Stimulated activated effector memory CD8-positive, alpha-beta T cell treated with anti-CD3 and anti-CD28 coated beads, Interleukin-12 subunit alpha, Interleukin-12 subunit beta, amount 100 ng/mL, for 72 hours (primary cell): ENCODE measurements at places on chromosomes 12 and 14.

DNA sequence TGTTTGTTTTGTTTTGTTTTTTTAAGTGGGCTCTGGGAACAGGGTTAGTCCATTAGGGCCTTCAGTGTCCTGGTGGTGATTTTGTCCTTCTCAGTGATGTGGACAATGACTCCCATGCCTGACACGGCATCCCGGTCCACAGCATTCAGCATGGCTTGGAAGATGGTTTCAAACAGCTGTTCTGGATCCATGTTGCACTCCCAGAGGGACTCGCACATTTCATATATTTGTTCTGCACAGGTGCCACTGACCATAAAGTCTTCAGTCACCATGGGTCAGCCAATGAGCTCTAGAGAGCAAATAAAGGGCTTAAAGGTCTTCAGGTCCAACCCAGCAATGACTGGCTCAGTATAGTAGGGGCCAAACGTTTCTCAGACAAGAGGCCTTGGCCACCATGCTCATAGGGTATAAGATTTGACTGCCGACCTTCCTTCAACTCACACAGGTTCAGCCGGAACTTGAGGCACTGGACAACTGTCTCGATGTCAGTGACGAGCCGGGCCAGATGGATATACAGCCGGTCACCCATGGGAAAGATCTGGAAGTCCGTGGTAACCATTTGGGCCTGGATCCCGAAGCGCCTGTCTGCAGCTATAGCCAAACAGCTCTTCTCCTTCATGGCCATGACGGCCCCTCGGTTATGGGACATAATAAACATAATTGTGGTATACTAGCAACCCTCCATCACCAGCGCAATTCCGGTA lies 18.0 kb downstream of the OR10P1 start:
- DNase-seq, result no peak

DNA sequence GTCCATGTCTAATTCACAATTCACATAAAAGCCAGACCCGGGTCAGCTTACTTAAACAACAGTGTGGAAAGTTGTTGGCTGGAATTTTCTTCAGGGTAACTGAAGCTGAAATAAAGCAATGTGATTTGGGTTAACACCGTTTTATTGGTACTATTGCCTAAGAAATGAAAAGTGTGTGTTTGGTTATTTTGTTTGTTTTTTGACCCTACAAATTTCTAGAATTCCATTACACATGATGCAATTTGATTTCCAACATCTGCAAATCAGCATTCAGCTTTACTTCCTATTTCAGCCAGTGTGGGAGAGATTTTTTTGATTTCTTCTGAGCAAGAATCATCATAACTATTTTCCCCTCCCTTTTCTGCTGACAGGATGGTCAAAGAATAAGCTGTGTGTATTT lies 45.7 kb upstream of the CLMN start:
- no peak for DNase-seq

GRCh38 chr12:124509676-124510300 lies 57.6 kb downstream of the NCOR2 start:
- no peak for DNase-seq

DNA sequence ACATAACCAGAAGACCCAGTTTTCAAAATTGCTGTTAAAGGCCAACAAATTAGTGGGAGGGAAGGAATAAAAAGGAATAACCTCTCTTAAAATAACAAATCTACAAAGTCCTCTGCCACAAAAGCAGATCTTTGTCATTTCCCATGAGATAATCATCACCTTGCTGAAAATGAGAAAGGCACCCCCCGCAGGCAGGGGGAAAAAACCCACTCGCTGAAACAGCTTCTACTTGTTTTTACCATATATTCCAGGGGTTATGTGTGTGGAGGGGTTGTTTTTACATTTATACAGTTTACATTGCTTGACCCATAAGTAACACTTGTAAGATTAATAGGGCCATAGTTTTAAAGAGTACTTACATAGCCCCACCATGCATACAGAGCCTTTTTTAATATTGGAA lies 131.0 kb downstream of the PRICKLE1 start:
- DNase-seq, result no peak

GRCh38 chr14:50871228-50871627 lies 625 bp upstream of the ABHD12B start:
- no peak for DNase-seq

DNA sequence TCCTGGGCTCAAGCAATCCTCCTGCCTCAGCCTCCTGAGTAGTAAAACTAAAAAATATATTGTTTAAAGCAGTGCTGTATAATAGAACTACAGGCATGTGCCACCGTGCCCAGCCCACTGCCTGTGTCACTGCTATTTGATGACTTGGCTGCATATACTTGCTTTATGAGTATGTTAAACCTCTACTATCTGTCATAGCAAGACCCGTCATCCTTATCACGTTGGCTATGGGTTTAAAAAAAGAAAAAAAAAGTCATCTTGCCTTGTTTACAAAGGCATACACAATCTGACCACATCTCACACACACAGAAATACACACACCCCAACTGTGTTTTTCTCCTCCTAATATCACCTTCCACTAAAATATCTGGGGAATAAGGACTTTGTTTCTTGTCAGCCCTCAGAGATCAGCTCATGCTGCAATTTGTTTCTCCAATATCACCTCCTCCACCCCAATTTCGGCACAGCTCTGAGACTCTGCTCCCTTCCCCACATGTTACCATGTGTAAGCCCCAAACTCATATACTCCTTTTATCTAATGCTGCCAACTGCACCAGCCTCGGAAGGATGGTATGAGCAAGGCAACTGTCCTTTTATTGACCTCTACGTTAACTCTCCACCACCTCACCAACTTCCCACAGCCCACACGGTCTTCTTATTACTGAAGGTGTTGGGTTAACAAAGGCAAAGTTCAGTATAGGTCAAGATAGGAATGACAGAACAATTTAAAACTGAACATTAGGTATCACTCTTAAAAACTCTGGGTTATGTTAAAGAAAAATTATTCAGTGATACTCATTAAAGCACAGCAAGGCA lies 802 bp upstream of the TMPRSS12 start:
- DNase-seq, result no peak

- no peak for DNase-seq
These were observed 414.1 kb downstream of the MDGA2 start for GRCh38 chr14:47261350-47261749.

DNA sequence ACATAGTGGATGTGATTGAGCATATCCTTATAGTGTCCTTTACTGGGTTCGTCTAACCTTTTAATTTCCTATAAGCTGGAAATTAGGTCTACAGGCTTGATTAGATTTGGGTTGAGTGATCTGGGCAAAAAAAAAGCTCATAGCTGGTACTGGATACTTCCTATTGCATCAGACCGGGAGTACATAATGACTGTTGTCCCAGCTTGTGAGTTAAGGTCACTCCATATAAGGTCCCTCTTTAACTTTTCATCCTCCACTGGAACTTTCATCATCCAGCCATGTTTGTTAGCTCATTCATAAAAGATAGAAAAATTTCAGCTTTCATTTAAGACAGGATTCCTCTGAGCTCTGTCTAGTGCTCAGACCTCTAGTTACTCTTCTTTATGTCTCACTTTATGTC lies 80.8 kb downstream of the C14orf132 start:
- DNase-seq, result no peak

GRCh38 chr12:63440048-63440447 lies 228.2 kb downstream of the DPY19L2 start:
- no peak for DNase-seq

DNA sequence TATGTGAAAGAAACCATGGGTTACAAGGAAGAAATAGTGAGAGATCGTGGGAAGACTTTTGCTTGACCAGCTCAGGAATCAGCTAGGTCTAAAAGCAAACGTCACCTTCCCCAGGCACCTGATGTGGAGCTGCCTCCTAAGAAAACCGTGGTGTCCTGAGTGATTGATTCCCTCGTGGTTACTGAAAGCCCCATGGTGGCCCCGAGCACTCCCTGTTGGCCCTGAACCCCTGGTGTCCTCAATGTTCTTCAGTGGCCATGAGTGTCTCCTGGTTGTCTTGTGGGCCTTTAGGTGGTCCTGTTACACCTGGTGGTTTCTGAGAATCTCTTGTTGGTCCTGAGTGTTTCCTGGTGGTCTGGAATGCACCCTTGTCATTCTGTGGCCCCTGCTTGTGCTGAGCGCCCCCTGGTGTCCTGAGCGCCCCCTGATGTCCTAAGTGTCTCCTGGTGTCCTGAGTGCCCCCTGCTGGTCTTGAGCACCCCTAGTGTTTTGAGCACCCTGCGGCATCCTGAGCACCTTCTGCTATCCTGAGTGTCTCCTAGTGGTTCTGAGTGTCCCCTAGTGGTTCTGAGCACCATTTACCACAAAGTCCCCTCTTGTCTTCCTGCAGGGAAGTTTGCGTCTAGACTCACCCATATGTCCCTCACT lies 518.7 kb downstream of the TMEM121 start:
- DNase-seq, result peak; percentile 93

- DNase-seq, result no peak
These were observed 1293.6 kb downstream of the AACS start for GRCh38 chr12:126358806-126359205.

DNA sequence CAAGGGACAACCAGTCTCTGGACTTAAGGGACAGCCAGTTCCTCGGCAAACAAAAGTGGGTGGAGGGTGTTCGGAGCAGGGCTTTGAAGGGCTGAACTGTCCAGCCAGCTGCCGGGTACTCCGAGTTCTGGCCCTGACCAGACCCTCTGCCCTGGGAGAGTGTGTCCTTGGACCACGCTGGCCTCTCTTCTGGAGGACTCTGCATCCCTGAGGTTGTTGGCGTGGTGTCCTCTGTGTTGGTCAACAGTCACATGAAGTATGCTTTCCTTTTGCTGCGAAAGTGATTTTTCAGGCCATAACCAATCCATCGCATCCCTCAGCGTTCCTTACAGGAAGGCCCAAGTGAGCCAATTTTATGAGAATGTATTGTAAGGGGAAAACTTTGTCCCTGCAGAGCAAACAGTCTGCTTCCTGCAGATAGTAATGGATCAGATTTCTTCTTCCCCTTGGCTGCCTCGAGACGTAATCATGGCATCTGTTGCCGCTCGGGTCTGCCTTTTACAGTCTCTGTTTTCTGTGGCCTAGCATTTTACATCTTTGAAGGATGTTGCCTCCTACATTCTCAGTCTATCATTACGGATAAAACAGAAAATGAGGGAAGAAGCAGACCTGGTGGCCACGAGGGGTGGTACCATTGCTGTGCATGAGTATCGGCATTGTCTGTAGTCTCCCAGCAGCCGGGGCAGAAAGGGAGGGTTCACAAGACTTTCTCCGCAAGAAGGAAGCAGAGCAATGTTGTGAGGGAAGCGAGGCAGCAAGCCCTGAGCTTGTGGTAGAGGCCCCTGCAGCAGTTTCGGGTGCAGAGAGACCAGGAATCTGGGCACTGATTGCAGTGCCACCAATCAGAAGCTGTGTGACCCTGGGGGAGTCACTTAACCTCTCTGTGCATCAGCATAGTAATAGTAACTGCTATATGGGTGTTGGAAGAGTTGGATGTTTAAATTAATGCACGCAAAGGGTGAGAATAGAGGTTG lies 47.4 kb downstream of the SMIM41 start:
- DNase-seq, result no peak

GRCh38 chr12:75813072-75813471 lies 218.5 kb downstream of the PHLDA1 start:
- DNase-seq, result no peak

- DNase-seq, result no peak
These were observed 8.5 kb downstream of the FBXW8 start for GRCh38 chr12:116919247-116919661.

DNA sequence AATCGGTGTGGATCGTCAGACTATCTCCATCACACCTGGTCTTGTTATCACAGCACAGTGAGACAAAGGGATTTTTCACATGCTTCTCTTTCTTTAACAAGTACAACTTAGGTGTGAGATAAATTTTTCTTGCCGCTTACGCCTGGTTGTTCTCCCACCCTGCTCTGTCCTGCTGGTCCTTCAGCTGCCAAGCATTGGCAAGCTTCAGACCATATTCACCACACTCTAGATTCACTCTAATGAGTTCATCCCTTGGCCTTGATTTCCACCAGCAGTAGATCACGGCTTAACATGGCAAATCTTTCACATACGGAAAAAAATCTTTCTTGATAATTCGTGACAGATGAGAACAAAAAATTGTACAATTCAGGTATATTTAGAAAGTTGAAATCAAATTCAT lies 33.5 kb downstream of the RHOJ start:
- DNase-seq, result no peak

GRCh38 chr12:44960856-44961255 lies 84.7 kb upstream of the NELL2 start:
- DNase-seq, result no peak

DNA sequence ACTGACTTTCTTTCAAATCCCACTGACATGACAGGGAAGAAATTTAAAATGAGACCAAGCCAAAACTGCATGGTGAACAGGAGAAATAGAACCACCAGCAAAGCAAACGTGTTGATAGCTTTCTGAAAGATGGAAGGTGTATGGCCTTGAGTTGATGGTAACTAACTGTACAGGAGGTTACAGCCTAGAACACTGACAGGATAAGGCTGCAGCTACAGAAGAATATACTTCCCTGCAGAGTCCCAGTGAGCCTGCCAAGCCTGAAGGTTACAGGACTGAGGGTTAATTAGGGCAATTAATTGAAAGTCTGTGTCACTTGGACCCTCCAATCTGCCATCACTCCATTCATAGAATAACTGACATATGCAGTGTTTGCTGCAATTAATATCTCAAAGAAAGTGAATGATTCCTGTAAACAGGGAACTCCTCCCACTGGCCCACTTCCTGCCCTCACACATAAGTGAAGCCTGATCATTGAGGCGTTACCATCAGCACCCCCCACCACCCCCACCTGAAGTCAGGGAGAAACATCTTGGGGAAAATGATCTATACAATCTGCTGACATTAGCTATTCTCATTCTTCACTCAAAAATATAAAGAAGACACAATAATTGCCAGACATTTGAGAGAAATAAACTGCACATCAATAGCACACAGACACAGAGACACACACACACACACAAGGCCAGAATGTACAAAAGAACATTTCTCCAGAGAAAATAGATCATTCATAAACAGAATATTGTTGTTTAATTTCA lies 73.4 kb downstream of the GTF2A1 start:
- no peak for DNase-seq

DNA sequence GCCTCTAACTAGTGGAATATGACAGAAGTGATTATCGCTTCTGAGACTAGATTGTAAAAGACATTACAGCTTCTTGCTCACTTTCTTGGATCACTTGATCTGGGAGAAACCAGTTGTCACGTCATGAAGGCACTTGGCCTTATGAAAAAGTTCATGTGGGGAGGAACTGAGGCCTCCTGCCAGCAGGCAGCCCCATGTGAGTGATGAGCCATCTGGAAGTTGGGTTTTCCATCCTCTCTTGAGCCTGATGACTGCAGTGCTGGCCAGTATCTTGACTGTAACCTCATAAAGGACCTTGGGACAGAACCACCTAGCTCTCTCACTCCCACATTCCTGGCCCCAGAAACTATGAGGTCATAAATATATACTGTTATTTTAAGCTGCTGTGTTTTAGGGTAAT lies 28.0 kb downstream of the TTLL5 start:
- DNase-seq, result no peak

GRCh38 chr14:81252278-81252677 lies 31.5 kb upstream of the GTF2A1 start:
- no peak for DNase-seq
